HFF-Myc (cell line): ENCODE measurements at places on chromosomes 4 and X.

- no peak for DNase-seq
Measured at GRCh38 chr4:95092766-95093165, 335.0 kb downstream of the BMPR1B start.

- DNase-seq, result no peak
Measured at GRCh38 chr4:168755598-168756477, 254.2 kb downstream of the CBR4 start.

DNA sequence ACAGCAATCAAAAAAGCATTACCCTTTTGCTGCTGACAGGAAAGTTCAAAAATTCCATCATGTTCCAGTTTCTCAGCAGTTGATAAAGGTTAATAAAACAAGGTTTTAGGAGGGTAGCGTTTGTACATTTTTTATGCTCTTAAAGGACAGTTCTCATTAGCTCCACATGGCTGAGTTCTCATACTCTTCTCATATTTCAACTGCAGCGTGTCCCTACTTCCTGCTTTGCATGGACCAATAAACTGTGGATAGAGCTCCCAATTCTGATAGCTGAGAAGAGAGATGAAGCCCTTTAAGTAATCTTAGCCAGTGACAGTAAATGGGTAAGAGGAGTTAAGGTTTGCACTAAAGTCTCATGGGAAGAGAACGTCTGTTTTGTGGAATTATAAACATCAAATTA lies 53.5 kb downstream of the SPANXA2 start:
- DNase-seq, result peak; percentile 2

GRCh38 chrX:124827258-124827845 lies 481.0 kb downstream of the SH2D1A start:
- DNase-seq, result no peak

GRCh38 chr4:169154121-169154520 lies 116.6 kb downstream of the SH3RF1 start:
- no peak for DNase-seq

- no peak for DNase-seq
Measured at GRCh38 chr4:48668254-48669017, 111.6 kb downstream of the FRYL start.

GRCh38 chrX:41563876-41564275 lies 116.7 kb downstream of the NYX start:
- DNase-seq, result no peak

DNA sequence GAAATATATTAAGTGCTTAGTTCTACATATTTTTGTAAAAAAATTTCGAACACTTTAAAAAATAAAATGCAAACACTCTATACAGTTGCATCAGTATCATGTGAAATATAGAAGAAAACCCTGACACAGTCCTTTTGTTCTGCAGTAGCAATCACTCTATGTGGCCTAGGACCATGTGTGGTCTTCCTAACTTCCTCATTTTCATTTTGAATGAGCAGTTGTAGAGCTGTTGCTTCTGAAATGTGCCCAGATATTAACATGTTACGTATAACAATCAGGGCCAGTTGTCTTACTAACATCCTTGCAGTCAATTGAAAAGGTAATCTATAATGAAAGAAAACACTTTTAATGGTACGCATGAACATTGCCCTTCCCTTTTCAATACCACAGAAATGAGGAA lies 107.9 kb downstream of the ZNF827 start:
- no peak for DNase-seq

- DNase-seq, result no peak
Measured at GRCh38 chr4:84958434-84958833, 8.1 kb downstream of the WDFY3 start.

GRCh38 chr4:13355111-13355880 lies 128.8 kb downstream of the RAB28 start:
- no peak for DNase-seq

- DNase-seq, result no peak
Measured at GRCh38 chrX:19800821-19801374, 86.5 kb downstream of the SH3KBP1 start.

- DNase-seq, result no peak
Measured at GRCh38 chr4:128220286-128221235, 67.1 kb downstream of the PGRMC2 start.

- no peak for DNase-seq
Measured at GRCh38 chrX:10938365-10938923, 172.7 kb upstream of the HCCS start.

- DNase-seq, result no peak
Measured at GRCh38 chrX:334971-335757, 16.6 kb upstream of the GTPBP6 start.

- no peak for DNase-seq
Measured at GRCh38 chrX:55342533-55343501, 78.1 kb upstream of the PAGE3 start.

GRCh38 chr4:115664285-115664684 lies 550.9 kb upstream of the NDST4 start:
- DNase-seq, result no peak

GRCh38 chr4:146960634-146961033 lies 15.0 kb upstream of the TTC29 start:
- no peak for DNase-seq

- no peak for DNase-seq
Measured at GRCh38 chr4:108054025-108054638, 64.4 kb downstream of the HADH start.

DNA sequence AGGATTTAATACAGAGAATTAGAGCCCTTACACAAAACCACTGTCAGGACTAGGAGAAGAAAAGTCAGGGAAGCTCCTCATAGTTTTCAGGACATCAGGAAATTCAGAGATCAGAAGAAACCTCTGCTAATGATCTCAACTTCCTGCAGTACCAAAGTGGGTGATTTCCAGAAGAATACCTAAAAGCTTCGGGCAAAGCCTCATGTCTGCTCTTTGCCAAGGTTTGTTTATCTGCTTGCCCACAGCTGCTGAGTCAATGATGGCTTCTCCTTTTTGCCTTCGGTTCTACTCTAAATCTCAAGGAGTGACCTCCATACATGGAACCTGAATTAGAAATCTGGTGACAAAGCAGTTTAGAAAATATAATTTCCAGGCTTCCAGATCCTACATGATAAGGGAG lies 68.4 kb downstream of the USP38 start:
- DNase-seq, result no peak

DNA sequence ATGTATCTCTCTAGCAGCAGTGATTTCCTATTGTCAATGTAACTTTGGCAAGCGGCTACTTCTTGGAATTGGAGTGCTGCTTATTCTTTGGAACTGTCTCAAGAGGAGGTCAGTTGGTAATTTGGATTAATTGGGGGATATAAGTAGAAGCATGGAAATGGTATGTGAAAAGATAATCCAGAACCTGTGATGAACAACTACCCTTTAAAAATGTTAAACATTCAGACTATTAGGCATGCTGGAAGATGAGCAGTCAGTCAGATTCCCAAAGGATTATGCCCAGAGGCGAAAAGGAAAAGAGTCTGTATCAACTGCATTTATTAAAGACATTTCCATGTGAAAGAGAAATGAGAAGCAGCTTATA lies 62.5 kb downstream of the SEC24D start:
- DNase-seq, result no peak

DNA sequence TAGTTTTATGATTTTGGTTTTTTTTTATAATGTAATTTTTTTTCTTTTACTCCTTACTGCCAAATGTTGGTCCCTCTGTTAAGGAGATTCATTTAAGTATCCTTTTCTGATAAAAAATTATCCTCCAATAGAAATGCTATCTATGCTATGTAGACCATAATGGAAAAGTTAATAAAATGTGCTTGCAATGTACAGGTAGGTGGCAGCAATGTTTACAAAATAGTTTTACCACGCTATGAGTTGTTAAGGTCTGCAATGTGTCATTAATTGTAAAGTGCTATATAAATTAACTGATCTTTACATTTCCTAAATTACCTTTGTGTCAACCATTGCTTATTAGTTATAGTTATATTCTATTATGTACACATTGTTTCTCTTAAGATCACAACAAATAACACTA lies 3.8 kb upstream of the CENPC start:
- no peak for DNase-seq

DNA sequence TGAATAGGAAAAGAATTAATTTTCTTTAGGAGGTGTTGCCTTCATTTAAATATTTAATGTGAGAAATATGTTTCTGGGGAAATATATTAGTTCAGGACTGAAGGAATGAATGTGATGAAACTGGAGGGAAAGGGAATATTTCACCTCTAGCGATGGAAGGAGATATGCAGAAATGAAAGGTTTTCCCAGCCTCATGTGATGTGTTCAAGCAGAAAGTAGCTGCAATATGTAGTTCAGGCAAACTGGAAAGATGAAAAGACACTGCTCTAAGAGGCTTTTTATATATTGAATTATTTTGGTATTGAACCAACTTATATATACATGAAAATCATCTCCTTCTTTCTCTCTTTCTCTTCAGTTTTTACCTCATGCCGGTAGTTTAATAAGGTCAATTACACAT lies 3.4 kb downstream of the GRID2 start:
- DNase-seq, result no peak

GRCh38 chr4:73259571-73260090 lies 1.0 kb upstream of the ANKRD17 start:
- no peak for DNase-seq

DNA sequence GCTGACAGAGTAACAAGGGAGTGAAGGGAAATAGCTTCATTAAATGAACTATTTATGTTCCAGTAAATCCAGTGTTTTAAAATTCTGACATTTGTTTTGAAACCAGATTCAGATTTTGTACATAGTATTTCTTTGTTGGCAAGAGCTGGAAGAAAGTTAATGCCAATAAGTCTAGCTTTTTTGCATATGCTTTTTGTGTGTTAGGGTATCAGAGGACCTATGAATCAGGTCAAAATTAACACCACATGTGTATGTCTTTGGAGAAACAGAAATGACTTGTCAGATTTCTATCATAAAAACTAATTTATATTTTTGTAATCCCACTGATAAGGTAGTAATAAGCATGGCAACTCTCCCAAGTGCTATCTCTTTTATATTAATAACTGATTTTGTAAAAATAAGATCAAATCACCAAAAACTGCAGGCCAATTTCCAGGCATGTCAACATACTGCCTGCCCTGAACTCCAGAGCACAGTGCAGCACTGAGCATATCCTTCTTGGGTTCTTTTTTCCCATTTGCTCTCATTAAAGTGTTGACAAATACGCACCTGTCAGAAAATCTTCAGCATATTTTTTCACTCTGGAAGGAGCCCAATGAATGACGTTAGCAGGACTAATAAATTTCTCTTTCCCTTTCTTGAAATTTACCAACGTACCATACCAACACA lies 65.5 kb downstream of the SH3RF1 start:
- no peak for DNase-seq

GRCh38 chr4:119581190-119581873 lies 47.3 kb downstream of the PDE5A start:
- no peak for DNase-seq

- no peak for DNase-seq
Measured at GRCh38 chr4:107917500-107917899, 13.8 kb upstream of the CYP2U1 start.

DNA sequence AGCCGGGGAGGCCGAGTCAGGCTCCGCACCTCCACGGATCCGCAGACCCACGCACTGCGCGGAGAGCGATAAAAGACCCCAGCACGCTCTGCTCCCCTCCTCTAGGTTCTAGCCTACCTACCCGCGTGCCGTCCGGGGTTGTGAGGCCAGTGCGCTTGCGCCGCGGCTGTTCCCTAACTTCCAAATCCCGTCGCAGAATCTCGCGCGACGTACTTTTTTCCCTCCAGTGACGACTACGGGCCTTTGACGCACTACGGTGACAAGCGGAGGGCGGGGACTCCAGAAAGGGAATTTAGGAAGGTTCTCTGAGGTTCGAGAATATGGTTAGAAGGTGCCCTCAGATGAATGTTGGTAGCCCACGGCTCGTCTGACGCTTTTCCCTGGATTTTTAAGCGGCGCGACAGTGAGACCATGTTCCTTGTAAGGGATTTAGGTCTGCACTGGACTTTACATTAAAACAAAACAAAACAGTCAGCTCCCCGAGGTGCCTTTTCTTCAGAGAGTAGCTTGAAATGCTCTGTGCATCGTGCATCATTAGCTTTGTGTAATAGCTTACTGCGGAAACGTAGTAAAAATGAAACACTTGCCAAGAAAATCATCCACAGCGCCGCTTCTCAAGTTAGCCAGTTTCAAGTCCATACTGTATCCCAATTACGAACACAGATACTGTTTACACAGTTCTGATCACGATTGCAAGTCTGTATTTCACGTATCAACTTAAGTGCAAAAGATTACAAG lies at the start of gene NKRF:
Gene NKRF (minus strand): TSS at position 145 of the 738 bp plus-strand sequence.
- DNase-seq, result peak; percentile 70

DNA sequence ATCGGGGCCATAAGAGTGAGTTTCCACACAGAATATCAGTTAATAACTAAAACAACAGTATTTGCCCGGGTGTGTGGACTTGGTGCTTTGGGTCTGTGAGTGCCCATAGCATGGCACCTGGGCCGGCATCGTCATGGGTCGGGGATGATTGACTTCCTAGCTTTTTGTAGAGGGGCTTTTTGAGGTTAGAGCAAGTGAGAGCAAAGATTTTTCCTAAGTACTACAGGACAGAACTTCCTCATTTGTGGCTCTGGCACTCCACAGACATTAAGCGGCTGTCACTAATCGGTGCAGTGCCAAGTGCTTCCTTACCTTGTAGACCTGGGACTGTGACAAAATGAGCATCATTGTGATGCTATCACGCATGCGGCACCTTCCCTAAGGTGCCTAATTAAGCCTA lies 81.0 kb downstream of the SHROOM2 start:
- DNase-seq, result no peak

DNA sequence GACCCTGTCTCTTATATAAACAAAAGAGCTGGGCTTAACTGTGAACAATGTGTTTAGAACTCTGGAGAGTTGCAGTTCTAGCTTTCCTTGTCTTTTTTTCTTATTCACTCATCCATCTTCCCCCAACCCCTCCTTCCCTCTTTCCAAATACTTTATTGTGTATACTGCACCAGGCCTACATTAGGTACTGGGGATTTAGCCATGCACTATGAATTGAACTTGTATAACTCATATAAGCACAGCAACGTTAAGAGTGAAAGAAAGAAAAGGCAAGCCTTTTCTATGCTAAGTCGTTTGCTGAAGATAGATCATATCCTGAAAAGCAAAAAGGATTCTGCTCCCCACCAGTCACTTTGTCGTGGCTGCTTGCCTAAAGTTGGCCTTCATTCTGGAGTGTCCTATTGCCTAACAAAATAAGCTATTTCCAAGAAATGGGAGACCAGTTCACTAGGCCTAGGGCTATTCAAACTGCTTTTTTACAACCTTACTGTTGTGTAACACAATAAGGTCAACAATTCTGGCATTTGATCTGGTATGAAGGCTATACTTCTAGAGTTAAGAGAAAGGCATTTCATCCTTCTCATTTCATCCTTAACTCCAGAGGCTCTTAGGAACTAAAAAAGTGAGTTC lies 32.2 kb downstream of the CCNI start:
- no peak for DNase-seq

GRCh38 chr4:99436976-99437722 lies 2.0 kb upstream of the ADH7 start:
- peak; percentile 20 for DNase-seq

DNA sequence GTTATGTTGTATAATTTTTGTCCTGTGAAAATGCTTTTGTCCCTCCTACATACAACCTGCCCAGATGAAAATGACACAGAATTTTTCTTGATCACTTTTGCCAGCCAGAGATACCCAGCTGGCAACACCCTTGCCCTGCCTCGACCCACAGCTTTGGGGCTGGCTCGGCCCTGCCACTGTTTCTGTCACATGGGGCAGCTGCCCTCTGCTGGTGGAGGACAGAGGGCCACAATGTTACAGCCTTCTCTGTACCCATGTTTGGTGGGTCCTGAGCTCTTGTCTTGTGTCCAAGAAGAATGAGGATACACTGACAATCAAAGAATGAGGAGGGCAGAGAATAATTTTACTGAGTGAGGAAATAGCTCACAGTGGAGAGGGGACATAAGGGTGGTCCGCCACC lies 31.1 kb downstream of the BMP15 start:
- no peak for DNase-seq
